ENCODE measurements at places on chromosomes 3 and 15.
A peak's percentile ranks its signal among the peaks of the same experiment; 100 is the strongest.

- DNase-seq, result peak; percentile 59
Observed at GRCh38 chr15:85168642-85169173, 187.1 kb downstream of the PDE8A start.

DNA sequence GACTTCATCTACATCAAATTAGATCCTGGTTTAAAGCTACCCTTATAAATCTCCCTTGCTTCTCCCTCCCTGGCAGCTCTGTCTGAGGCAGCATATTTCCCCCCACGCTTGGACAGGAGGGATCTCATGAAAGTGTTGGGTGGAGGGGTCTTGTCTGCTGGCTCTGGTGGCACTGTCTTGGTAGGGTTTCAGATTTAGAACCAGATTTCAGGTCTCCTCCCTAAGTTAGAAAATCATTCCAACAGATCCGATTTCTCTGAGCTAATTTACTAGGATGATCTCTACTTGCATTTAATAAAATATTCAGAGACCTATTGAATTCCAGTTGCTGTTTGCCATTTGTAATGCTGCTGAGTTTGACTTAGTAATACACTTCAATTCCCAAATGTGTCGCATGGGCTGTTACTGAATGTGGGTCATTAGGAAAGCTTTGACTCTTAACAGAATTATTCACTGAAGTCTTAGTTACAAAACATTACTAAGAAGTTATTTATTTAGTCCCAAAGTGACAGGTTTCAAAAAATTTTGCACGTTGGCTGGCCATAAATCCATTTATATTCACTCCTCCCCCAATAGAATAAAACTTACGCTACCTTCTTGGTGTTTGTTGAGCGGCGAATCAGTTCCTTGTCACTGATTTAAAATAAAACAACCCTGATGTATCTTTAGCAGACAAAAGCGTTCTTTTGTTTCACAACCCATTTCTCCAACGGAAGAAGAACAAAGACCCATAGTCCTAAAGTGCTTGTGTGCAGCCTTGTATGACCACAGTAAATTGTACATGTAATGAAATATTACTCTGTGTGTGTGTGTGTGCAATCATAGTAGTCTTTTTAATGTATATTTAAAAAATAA is 84.5 kb downstream of the TRAK1 start:
- DNase-seq, result no peak

DNA sequence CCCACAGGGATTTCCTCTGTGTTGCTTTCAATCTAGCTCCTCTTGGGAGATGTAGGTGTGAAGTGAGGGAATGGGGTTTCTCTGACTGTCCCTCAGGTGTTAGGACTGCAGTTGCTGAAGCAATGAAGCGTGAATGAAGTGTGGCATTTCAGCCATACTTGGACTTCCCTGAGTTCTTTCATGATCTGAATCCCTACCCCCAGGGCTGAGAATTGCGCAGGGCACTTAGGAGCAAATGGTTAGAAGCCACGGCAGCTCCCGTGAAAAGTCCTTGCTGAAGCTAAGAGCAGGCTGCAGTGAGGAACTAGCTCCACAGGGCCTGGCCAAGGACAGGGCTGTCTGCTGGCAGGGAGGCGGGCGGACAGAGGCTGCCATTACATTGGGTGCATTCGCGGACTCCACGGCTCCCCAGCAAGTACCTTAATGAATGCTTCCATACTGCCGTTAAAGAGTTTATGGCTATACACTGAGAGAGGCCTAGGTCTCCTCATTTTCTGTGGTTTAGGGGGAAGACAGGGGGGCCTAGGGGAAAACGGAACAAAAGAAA is 69.0 kb upstream of the RAD18 start:
- no peak for DNase-seq

DNA sequence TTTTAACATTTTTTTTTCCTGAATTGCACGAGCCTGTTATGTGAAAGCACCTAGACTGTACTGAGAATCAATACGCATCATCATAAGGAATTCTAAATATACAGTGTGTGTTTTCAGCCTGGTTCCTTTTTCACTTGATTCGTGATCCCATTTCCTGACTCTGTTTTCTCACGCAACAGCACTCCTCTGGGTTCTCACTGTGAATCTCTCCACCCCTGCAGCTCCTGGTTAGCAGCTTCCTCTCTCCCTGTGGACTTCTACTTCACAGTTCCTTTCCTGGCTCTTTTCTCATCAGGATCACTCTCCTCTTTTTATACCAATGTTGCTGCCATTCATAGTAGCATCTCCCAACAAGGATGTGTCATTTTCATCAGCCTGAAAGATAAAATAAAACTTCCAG is 297.2 kb downstream of the CADM2 start:
- DNase-seq, result no peak
